ENCODE measurements at places on chromosomes 1 and 21.

DNA sequence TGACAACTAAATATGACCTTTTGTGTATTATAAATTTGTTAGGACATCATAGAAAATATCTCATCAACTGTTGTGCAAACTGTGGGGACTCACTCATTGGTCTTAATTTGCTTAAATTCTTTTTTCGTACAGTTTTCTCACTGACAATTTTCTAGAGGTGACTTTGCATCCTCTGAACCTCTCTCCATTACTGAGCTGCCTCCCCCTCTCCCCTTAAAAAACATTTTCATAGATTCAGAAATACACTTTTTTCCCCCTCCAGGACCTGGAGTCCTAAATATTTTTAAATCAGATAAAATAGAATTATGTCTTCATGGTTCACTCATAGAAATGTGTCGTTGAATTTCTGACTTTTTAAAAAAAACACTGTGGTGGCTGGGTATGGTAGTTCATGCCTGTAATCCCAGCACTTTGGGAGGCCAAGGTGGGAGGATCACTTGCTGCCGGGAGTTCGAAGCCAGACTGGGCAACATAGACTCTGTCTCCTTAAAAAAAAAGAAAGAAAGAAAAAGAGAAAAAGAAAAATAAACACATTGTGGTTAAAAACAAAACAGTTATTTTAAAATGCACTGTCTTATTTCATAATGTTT lies 1.5 kb downstream of the CNST start:
- H3K27me3 ChIP-seq = no peaks in the 10 kb centered on the region
- H3K36me3 ChIP-seq = peaks cover 2% of the 10 kb centered on the region
- DNase-seq = no peak

DNA sequence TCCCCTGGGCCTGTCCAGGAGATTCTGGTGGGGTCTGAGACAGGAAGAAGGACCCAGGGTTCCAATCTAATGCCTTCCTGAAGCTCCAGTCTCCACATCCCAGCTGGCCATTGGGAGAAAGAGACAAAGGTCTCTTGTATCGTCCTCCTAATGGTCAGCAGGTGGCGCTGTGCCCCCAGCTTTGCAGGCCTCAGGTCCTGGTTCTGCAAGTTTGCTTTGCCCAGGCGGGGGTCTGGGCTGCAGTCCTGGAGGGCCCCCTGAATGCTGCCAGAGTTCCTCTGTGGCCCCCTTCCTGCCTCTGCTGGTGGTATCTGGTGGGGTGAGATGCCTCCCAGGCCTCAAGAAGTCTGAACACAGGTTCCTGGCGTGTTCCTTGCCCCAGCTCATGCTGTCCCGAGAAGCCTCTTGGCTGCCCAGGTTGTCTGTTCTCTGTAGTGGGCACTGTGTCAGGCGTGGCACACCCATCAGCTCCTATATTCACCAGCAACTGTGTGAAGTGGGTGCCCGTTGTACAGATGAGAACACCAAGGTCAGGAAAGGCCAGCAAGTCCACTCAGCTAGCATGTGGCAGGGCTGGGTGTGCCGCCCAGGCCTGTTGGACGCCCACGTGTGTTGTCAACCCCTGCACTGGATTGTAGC lies 33.8 kb upstream of the CSF3R start:
- H3K4me3 ChIP-seq = no peak overlapping the region
- DNase-seq = peak; percentile 33
- no peaks in the 10 kb centered on the region for H3K27me3 ChIP-seq
- no peak overlapping the region for H3K27ac ChIP-seq

DNA sequence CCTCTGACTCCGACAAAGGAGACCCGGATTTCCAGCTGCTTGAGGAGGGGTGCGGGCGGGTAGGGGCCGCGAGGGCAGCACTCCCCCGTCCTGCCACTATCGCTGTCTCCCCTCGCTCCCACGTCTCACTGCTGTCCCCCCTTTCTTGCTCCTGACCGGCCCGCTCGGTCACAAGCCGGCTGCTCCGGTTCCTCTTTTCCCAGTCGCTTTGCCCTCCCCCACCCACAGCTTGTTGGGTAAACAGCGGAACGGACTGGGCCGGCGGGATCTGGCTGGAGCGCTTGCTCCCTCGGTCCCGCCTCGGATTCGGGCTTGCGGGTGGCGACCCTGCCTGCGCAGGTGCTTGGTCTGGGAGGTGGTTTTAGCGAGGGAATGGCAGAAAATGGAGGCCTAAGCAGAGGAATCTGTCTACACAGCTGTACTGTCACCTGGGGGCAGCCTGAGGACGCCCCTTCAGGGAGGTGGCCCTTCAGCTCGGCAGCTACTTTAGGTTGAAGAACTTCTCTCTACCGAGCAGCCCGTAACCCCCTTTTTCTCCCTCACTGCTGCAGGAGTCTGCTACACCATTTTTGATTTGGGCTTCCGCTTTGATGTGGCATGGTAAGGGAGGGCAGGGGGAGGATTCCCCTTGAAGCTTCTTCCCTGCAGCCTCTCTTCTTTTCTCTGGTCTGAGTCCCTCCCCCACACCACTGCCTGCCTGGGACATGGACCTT lies 645 bp downstream of the ATP6V0B start:
- H3K4me3 ChIP-seq = peak overlapping the region; percentile 90
- H3K36me3 ChIP-seq = peaks cover 44% of the 10 kb centered on the region

GRCh38 chr1:117674521-117675400 lies 68.9 kb downstream of the TENT5C start:
- no peak overlapping the region for H3K4me3 ChIP-seq
- no peak overlapping the region for H3K27ac ChIP-seq
- no peaks in the 10 kb centered on the region for H3K36me3 ChIP-seq
- no peak for DNase-seq
- peaks cover 11% of the 10 kb centered on the region for H3K4me1 ChIP-seq
- no peaks in the 10 kb centered on the region for H3K27me3 ChIP-seq

GRCh38 chr1:203717120-203717519 lies 47.9 kb upstream of the LAX1 start:
- no peak for DNase-seq
- peaks cover 42% of the 10 kb centered on the region for H3K36me3 ChIP-seq
- H3K27ac ChIP-seq = no peak overlapping the region
- no peaks in the 10 kb centered on the region for H3K4me1 ChIP-seq

GRCh38 chr21:37603129-37603528 lies 236.6 kb downstream of the DYRK1A start:
- H3K4me3 ChIP-seq = no peak overlapping the region
- no peaks in the 10 kb centered on the region for H3K27me3 ChIP-seq
- no peaks in the 10 kb centered on the region for H3K36me3 ChIP-seq
- no peaks in the 10 kb centered on the region for H3K4me1 ChIP-seq
- no peak overlapping the region for H3K27ac ChIP-seq
- no peak for DNase-seq

DNA sequence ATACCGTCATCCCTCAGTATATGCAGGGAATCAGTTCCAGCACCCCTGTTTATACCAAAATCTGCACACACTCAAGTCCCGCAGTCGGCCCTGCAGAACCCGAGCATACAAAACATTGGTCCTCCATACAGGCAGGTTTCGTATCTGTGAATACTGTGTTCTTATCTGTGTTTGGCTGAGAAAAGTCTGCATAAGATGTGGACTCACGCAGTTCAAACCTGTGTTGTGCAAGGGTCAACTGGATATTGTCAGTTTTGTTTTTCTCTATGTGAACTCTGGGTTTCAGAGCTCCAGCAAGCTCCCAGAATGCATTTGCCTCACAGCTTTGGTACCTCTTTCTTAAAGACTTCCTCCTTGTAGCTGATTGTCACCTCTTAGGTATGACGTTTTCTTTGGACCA lies 100.6 kb downstream of the NR5A2 start:
- no peak overlapping the region for H3K4me3 ChIP-seq
- no peaks in the 10 kb centered on the region for H3K4me1 ChIP-seq
- H3K27ac ChIP-seq = no peak overlapping the region
- no peaks in the 10 kb centered on the region for H3K36me3 ChIP-seq

- H3K4me1 ChIP-seq = peaks cover 3% of the 10 kb centered on the region
- H3K36me3 ChIP-seq = no peaks in the 10 kb centered on the region
- no peak overlapping the region for H3K27ac ChIP-seq
- no peak overlapping the region for H3K4me3 ChIP-seq
- no peaks in the 10 kb centered on the region for H3K27me3 ChIP-seq
These were observed 397.7 kb downstream of the NTNG1 start for GRCh38 chr1:107538502-107538901.

DNA sequence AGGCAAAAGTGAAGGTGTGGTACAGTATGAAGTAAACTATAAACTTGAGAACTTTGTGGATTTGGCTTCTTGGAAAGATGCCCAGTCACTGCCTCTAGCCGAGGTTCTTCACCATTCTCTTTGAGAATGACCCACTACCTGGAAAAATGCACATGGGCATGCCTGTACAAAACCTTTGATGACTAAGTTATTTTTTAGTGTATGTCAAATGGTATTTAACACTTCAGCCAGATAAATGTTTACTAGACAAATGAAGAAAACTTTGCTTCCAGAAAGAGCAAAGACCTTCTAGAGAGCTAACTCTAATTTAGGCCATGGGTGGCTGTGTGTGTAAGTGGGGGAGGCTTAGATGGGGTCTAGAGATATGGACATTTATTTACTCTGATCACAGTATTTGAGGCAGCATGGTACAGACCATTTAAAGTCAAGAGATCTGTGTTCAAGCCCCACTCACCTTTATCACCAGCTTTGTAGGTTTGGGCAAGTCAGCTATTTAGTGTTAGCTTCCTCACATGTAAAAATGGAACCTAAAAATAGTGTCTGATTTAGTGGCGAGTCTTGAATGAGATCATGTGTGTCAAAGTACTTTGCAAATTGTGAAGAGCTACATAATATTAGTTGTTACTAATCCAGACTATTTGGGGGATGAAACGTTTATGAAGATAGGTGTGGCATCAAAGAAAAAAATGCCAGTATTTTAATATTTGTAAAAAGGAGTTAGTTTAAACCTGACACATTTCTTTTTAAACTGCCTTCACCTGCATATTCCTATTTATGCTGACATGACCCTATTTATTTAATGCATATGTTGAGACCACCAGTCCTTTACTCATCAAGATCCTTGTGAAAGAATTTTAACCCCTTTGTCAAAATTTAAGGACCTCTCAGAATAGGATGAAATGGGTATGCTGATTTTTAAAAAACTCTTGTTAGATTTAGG lies 20.2 kb downstream of the NFYC start:
- no peaks in the 10 kb centered on the region for H3K4me1 ChIP-seq
- peak overlapping the region; percentile 9 for H3K4me3 ChIP-seq
- H3K27ac ChIP-seq = peak overlapping the region; percentile 6

GRCh38 chr1:244242446-244242845 lies 191.4 kb downstream of the ZBTB18 start:
- peaks cover 3% of the 10 kb centered on the region for H3K4me1 ChIP-seq
- H3K36me3 ChIP-seq = no peaks in the 10 kb centered on the region
- no peak overlapping the region for H3K27ac ChIP-seq
- no peaks in the 10 kb centered on the region for H3K27me3 ChIP-seq
- H3K4me3 ChIP-seq = no peak overlapping the region

GRCh38 chr1:116889380-116889779 lies 20.3 kb upstream of the PTGFRN start:
- no peak overlapping the region for H3K27ac ChIP-seq
- DNase-seq = no peak
- peaks cover 3% of the 10 kb centered on the region for H3K4me1 ChIP-seq
- H3K4me3 ChIP-seq = no peak overlapping the region
- no peaks in the 10 kb centered on the region for H3K27me3 ChIP-seq
- H3K36me3 ChIP-seq = no peaks in the 10 kb centered on the region

DNA sequence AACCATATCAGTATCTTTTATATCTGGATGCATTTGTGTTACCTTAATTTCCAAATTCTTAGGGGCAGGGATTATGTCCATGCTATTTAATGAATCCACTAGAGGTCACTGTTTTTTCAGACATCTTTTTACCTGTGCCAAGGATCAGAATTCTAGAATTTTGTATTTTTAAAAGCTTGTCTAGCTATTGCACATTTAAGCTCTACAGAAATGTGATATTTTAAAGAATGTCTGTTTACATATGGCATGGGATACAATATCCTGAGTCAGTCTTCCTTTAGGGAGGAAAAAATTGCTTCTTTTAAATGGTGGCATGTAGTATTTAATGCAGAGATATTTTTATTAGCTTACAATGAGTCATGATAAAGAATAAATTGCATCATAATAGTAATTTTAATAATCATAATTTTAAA lies 11.3 kb downstream of the RPAP2 start:
- H3K4me3 ChIP-seq = no peak overlapping the region
- H3K36me3 ChIP-seq = peaks cover 19% of the 10 kb centered on the region
- H3K27me3 ChIP-seq = no peaks in the 10 kb centered on the region
- DNase-seq = no peak

DNA sequence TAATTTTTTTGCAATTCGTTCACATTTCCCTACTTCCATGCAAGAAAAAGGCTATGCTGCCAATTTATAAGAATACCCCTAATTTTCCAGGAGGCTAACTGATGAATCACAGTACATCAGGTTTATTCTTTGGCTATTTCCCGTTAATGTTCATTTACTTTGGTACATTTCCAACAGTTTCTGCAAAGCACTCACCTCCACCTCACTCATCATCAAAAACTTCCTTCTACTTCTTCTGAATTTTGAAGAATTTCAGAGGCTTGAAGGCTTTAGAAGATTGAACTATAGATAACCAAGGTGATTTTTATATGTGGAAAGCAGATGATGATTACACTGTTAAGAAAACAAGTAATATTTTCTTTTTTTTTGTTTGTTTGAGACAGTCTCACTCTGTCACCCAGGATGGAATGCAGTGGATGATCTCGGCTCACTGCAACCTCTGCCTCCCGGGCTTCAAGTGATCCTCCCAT lies 60.5 kb upstream of the HP1BP3 start:
- peaks cover 36% of the 10 kb centered on the region for H3K36me3 ChIP-seq
- no peak for DNase-seq
- H3K4me1 ChIP-seq = no peaks in the 10 kb centered on the region
- no peak overlapping the region for H3K4me3 ChIP-seq
- no peaks in the 10 kb centered on the region for H3K27me3 ChIP-seq
- no peak overlapping the region for H3K27ac ChIP-seq

DNA sequence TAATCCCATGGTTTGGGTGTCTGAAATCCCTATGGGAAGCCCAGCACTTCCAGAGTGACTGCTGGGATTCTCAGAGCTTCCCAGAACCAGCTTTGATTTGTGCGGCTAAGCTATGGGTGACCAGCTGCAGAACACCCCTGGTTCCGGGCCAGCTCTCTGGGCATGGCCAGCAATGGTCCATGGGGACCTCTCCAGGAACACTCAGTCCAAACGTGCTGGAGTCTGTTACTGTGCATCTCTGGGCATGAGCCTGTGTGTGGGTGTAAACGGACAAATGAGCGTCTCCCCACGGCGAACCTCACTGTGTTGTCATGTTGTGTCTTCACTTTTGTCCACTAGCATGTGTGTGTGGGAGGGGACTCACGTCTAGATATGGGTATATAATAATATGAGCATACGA lies 54.4 kb downstream of the MAB21L3 start:
- no peaks in the 10 kb centered on the region for H3K36me3 ChIP-seq
- H3K27ac ChIP-seq = no peak overlapping the region
- H3K4me1 ChIP-seq = peaks cover 29% of the 10 kb centered on the region
- no peak overlapping the region for H3K4me3 ChIP-seq
- no peaks in the 10 kb centered on the region for H3K27me3 ChIP-seq
- DNase-seq = no peak

- peaks cover 3% of the 10 kb centered on the region for H3K36me3 ChIP-seq
- H3K27ac ChIP-seq = no peak overlapping the region
- no peak overlapping the region for H3K4me3 ChIP-seq
- peaks cover 15% of the 10 kb centered on the region for H3K4me1 ChIP-seq
- no peak for DNase-seq
- H3K27me3 ChIP-seq = no peaks in the 10 kb centered on the region
These were observed 120.4 kb downstream of the SIPA1L2 start for GRCh38 chr1:232509570-232509969.

- H3K36me3 ChIP-seq = no peaks in the 10 kb centered on the region
- H3K4me1 ChIP-seq = no peaks in the 10 kb centered on the region
- DNase-seq = no peak
- H3K4me3 ChIP-seq = no peak overlapping the region
- H3K27ac ChIP-seq = no peak overlapping the region
These were observed 3.3 kb downstream of the PGLYRP3 start for GRCh38 chr1:153309441-153309840.

Measured in spinal cord (tissue), 10 donors.